NCI-H510A (cell line): ENCODE measurements at places on chromosomes 3 and 15.

GRCh38 chr3:174931473-174932353 lies 72.6 kb downstream of the NAALADL2 start:
- DNase-seq, result no peak

- DNase-seq, result peak; percentile 89
These were observed 6.4 kb downstream of the THPO start for GRCh38 chr3:184371570-184372018.

- DNase-seq, result no peak
These were observed 24.3 kb downstream of the PDZRN3 start for GRCh38 chr3:73600293-73600938.

- DNase-seq, result no peak
These were observed 57.9 kb downstream of the ARMC8 start for GRCh38 chr3:138245026-138245425.

DNA sequence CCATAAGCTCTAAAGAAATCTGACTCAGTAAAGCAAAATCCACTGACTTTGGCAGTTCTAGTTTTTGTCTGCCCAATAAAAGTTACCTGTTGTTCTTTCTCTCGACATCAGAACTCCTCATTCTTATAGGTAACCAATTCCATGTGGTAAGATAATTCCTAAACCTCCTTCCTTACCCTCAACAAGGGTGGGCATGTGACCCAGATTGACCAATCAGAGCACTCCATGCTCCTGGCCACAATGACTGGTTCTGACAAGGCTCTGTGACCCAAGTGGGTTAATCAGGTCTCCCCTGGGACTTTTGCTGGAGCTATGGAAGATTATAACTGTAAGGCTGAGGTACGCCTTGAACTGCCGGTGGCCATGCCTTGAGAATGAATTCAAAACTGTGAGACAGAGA lies 31.7 kb downstream of the LINS1 start:
- no peak for DNase-seq

- no peak for DNase-seq
These were observed 1248.4 kb downstream of the NSUN3 start for GRCh38 chr3:95311272-95311671.

DNA sequence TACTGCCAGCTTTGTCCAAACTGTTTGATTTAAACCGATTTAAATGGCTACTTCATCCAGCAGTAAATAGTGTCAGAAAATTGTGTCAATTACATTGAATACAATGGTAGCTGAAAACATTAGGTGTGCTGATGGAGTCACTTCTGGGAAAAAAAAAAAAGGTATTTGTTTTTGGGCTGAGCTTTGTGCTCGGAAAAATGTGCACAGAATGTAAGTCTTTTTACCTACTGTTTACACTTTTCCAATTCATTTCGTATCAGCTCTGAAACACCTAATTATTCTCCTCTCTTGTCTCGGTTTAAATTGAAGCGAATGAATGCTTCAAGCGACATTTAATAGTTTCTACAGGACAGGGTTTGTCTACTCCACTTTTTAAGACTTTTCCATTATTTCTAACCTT lies 1078.4 kb downstream of the ROBO1 start:
- no peak for DNase-seq

- no peak for DNase-seq
These were observed 373.4 kb upstream of the ARL6 start for GRCh38 chr3:97391167-97391566.

DNA sequence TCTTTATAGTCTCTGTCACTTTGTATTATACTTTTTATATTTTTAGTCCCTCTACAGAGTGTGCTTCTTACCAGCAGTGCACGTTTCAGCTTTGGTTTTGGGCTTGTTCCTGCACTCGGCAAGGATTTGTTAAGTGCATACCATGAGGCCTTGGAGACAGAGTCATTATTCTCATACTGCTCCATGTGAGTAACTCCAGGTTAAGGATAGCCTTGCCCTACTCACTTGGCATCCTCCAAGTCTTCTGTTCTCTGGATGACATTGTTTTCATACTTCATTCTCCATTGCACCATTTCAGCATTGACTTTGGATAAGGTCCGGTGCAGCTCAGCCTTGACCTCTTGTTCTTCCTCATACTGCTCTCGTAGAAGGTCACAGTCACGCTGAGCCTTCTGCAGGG lies 96.4 kb downstream of the MYH15 start:
- no peak for DNase-seq

DNA sequence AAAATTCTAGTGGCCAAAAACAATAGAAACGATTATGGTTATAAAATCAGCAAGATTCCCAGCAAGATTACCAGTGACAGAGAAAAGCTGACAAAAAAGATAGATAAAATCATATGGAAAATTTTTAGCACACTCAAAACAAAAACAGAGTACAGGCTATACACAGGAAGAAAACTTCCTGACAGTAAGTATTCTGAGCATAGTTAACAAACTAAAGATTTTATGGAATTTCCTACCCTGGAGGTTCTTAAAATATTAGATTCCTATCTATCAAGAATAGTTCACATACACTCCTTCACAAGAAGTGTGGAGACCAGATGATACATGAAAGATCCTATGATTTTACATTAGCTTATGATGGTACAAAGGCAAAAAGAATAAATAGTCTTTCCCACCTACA lies 50.8 kb downstream of the ZNF148 start:
- no peak for DNase-seq

GRCh38 chr3:50264383-50264963 lies 4.5 kb upstream of the SEMA3B start:
- no peak for DNase-seq

DNA sequence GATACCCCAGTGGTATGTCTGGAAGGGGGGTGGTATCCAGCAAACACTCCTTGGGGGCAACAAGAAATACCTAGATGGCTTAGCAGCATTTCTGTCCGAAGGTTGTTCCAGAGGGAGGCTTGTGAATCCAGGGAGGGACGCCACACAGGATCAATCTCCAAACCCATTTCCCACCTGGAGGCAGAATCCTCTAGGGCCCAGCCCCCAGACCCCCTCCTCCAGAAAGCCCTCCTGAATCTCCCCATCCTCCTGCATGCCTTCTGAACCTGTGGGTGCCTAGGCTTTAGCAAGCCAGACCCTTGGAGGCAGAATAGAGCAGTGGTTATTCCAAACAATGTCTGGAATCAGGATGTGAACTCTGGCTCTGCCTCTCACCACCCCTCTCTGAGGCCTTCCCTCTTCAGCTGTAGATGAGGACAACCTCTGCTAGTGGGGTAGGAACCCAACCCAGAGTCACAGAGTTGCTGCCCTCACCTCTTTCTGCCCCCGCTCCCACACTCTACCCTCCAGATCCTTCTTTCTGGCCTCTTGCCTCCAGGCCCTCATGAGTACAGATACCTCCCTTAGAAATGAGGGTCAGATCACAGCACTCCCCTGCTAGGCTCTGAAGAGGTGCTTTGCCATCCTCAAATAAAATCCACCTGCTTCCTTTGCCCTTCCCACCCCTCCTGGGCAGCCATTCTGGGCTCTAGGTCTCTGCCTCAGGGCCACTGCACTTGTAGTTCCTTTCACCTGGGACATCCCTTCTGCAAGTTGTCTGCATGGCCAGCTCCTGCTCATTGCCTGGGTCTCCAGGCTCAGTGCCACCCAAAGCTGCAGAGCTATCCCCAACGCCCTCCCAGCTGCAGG lies 8.1 kb downstream of the CISH start:
- no peak for DNase-seq

DNA sequence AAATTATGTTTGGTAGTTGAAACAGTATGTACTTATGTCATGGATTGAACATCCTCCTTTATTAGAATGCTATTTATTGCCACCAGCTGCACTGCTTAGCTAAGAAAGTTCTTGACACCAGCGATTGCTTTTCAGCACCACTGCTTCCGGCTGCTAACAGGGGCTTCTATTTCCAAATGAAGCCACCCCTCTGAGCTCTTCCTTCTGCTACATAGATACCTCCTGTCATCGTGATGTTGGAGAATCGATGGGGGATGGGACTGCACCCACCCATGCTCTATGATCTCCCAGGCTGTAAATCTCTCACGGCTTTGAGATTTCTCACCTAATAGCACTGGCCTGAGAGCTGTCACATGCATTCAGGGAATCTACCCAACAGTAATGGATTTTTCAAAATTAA lies 259.2 kb downstream of the MEIS2 start:
- DNase-seq, result no peak

- DNase-seq, result no peak
These were observed 801 bp upstream of the CDAN1 start for GRCh38 chr15:42737529-42738328.

- peak; percentile 95 for DNase-seq
These were observed 68.3 kb upstream of the CHD2 start for GRCh38 chr15:92831655-92832328.

DNA sequence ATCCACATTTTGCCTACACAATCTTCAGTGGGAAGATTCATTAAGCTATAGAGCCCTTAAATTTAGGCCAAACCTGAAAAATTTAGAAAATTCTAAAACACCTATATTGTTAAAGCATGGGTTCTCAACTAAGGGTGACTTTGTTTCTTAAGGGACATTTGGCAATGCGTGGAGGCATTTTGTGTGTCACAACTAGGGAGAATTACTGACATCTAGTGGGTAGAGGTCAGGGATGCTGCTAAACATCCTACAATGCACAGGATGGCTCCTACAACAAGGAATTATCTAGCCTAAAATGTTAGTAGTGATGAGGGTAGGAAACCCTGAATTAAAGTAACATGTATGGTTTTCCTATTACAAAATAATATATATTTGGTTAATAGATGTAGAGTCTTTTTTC lies 55.8 kb downstream of the TBC1D5 start:
- no peak for DNase-seq

GRCh38 chr3:186683979-186684378 lies 18.2 kb downstream of the HRG start:
- no peak for DNase-seq

GRCh38 chr3:8658306-8659212 lies 14.0 kb upstream of the SSUH2 start:
- DNase-seq, result peak; percentile 42

- no peak for DNase-seq
These were observed 181.5 kb upstream of the ICE2 start for GRCh38 chr15:60660290-60661051.

- no peak for DNase-seq
These were observed 183.6 kb downstream of the POLQ start for GRCh38 chr3:121362035-121362734.

GRCh38 chr3:95289295-95289694 lies 1226.4 kb downstream of the NSUN3 start:
- no peak for DNase-seq

GRCh38 chr3:141575879-141576743 lies 89.3 kb downstream of the RASA2 start:
- no peak for DNase-seq

GRCh38 chr3:98718730-98719129 lies 44.4 kb upstream of the ST3GAL6 start:
- no peak for DNase-seq

GRCh38 chr3:72052841-72053409 lies 268.0 kb upstream of the PROK2 start:
- no peak for DNase-seq

GRCh38 chr3:47012342-47013230 lies 33.1 kb downstream of the NBEAL2 start:
- no peak for DNase-seq

DNA sequence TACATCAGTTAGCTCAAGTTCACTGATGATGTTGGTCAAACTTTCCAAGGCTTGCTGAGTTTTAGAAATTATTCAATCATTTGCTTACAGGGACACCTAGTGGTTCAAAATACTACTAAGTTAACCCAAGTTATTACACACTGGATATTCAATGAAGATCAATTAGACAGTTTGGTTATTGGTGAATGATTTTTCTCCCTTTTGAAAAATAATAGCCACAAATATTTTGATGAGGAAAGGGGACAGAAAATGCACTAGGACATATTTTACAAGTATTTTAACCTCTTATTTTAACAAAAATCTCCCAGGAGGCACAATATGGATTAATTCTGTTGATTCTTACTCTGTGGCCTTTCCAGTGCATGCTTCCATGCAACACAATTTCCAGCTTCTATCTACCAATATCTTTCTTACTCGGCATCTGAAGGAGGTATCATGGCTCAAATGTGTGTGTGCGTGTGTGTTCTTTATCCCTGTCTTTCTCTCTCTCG lies 20.1 kb upstream of the GOLGA6L2 start:
- no peak for DNase-seq

- DNase-seq, result no peak
These were observed 68.0 kb downstream of the TFG start for GRCh38 chr3:100777271-100777670.

DNA sequence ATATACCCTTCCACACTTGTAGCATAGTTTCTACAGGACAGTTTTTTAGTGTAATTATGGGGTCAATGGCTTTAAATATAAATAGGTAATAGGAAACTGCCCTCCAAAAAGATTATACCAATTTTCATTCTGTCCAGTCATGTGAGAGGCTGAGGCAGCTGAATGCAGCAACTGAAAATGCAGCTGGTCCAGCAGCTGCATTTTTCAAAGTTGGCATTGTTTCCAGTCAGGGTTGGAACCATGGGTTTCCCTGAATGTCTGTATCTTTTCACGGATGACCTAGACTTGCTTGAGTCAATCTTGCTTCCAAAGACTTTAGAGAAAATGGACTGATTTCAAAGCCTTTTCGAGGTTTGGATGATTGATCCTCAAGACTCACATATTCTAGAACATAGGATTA lies 9.9 kb upstream of the KNL1 start:
- no peak for DNase-seq

GRCh38 chr3:141618103-141618910 lies 119.8 kb upstream of the RNF7 start:
- no peak for DNase-seq

GRCh38 chr15:61447981-61448380 lies 218.9 kb upstream of the RORA start:
- DNase-seq, result no peak

GRCh38 chr3:103494512-103494911 lies 1059.7 kb downstream of the ZPLD1 start:
- DNase-seq, result no peak

GRCh38 chr15:68580883-68581155 lies 2.0 kb downstream of the CORO2B start:
- no peak for DNase-seq

GRCh38 chr3:69749461-69749860 lies 10.2 kb downstream of the MITF start:
- no peak for DNase-seq

- peak; percentile 77 for DNase-seq
These were observed 40.9 kb upstream of the PIK3R4 start for GRCh38 chr3:130787422-130788068.

DNA sequence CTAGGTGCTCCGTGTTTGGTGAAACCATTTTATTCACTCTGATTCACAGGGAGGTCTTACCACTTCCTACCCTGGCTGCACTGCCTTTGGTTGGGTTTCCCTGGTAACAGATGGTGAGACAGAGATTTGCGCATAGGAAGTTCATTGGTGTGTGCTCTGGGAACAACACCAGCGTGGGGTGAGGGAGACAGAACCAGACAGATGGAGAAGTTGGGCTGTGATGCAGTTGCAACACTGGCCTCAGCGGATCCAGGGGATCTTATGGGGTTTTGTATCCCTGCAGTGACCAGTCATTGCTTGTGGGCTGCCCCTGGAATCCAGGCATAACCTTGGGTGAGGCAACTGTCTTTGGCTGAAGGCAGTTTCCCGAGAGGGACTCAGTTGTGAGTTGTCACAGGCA lies 12.5 kb upstream of the IL16 start:
- no peak for DNase-seq
